ENCODE measurements at places on chromosomes 4 and X.

DNA sequence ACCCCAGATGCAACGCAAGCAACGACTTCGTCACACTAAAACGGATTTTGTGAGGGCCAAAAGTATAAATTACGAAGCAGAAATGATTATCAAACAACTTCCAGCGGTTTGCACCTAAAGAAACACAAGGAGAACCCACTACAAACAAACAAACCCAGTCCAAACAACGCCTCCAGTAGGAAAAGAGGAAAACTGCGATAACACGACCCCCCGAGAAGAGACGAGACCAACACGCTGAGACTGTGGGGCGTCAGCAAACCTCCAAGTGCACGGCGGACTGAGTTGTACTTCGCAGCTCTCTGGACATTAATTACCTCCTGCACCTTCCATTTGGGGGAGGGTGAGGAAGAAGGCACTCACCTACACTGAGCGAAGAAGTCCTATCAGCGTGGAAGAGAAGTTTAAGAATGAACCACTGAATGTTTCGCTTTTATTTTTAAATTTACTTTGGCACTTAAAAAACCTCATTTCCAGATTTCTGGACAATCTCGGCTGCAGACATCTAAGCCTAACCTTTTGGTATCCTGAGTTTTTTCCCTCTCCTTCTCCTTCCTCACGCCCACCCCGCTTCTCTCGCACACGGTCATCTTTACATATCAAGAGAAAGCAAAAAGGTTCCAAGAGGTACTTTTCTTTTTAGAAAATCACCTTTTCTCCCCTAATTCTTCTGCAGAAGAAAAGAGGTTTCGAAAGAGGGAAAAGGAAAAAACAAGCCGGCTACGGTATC is at the start of gene MAB21L2:
TSS of gene MAB21L2 (plus strand) at position 6 of the 727 bp plus-strand sequence. CDS start 879 bp downstream, outside the sequence.
- no peak for DNase-seq

- no peak for DNase-seq
Observed at GRCh38 chrX:70455366-70456202, 10.9 kb downstream of the DLG3 start.

GRCh38 chr4:147794787-147795413 is 63.0 kb downstream of the ARHGAP10 start:
- no peak for DNase-seq

DNA sequence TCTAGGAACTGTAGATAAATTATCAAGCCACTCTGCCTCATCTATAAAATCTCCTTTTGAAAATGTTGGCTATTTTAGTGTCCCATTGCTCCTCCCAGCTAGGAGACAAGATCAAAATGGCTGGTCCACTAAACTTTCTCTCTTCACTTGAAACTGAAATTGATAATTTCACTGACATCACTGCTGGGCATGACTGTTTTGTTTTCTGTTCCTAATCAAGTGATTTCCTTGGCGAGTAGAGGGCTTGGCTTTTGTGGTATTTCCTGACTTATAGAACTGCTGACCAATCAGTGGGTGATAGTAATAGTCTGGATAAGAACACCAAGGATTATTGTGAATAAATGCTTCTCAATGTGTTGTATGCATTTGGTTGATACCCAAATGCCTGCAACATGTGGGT is 2152.9 kb downstream of the ARAP2 start:
- DNase-seq: no peak

DNA sequence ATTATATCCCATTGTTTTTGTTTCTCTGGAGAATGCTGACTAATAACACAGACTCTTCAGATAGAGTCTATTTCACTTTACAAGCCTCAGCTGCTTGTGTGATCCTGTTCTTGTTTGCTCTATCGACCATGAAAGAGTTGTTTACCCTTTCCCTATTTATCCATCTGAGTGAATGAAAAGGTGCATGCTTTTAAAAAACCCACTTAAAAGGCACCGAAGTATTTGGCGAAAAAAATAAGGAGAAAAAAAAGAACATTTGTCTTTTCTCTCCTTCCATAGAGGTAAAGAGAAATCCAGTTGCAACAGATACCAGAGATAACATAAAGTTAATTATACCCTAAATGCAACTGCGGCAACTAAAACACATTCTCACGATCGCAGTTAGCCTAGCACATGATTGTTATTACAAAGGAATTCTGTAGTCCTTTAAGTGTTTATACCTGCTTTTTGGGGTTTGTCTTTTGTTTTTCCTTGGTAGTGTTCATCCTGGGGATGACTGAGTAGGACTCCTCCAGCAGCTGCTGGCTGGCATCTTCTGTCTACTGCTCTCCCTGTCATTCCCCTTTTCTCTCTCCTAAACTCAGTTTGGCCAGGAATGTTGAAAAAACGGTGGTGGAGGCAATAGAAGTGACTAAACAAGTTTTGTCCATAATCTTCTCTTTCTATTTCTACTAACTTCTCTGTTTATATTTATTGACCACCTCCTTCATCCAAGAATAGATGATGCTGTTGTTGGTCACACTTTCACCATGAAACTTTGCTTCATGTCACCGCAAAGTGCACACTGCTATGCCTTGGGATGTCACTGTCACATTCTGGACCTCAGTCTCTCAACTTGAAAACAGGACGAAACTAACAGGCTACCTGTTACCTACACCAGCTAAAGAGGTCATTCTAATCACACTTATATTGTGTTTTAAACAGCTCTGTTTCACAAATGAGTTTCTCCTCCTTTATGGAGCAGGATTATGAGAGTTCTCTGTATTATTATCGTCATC is 41.9 kb upstream of the FRAS1 start:
- no peak for DNase-seq

DNA sequence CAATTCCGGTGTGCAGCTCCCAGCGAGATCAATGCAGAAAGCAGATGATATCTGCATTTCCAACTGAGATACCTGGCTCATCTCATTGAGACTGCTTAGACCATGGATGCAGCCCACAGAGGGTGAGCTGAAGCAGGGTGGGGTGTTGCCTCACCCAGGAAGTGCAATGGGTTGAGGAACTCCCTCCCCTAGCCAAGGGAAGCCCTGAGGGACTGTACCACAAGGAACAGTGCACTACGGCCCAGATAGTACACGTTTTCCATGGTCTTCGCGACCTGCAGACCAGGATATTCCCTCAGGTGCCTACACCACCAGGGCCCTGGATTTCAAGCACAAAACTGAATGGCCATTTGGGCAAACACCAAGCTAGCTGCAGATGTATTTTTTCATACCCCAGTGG is 150.0 kb downstream of the TET2 start:
- no peak for DNase-seq

DNA sequence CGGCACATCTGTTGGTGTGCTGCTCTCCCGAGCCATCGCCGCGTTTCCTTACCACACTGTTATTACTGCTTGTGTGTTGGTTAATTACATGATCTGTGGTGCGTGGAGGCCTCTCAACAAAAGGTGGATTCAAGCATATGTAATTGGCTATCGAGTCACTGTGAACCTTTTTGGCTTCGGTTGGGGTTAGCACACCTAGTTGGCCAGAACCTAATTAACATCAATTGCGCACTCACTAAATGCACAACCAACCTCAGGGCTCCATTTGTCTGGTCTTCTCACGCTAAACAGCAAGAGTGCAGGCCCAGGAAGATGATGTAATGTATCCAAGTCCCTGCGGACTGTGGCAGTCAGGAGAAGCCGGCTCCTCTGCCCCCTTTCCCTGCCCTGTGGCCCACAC is 17.4 kb downstream of the ENPP6 start:
- no peak for DNase-seq

DNA sequence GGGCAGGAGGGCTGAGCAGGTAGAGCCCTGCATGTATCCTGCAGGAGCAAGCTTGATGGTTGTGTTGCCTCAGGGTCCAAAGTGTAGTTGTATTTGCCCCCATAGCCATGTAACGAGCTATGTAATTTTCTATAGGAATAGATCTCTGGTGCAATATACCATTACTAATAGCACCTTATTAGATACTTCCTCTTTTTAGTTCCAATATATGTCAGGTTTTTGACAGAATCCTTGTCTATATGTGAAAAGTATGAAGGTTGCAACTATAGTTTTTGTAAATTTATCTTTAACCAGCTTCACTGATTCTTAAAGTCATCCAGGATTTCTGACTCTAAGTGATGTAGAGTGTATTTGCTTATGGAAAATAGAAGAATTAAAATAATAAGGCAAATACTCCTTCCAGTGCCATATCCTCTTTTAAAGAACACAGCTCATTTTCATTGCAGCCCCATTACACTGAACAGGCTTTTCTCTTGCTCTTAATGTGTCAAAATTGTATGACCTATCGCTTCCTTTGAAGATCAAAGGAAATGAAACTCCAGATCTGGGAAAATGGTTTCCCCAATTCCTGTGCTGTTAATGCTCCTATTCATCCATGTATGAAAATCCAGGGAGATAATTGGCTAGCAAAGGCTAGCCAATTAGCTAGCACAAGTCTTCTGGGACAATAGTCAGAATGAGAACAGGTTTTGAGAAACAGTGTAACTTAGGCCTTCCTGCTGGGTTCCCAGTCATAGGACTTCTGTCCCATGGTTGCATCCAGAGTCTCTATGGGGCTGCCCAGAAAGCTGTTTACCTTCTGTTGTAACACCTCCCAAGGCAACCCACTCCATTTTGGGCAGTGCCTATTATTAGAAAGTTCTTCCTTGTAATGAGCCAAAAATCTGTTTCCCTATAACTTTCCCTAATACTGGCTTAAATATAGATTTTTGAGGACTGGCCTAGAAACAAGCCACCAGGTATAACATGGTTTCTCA is 90.6 kb downstream of the TSPAN7 start:
- no peak for DNase-seq

DNA sequence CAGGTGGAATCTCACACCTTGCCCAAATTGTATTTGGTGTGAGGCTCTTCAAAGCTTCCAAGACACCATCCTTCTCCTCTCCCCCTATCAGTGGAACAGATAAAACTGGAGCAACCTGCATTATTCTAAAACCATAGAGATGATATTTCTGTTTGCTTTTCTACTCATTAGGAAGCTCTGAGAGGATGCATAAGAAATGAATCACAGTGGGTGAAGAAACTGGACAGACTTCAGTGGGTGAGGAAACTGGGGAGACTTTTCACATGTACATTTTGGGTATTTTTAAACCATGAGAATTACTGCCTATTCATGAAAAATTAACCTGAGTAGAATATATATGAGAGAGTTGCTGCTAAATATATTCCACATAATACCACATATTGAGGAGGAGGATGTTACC is 16.4 kb downstream of the HAND2 start:
- no peak for DNase-seq

GRCh38 chr4:163959932-163960331 is 465.4 kb downstream of the TMA16 start:
- no peak for DNase-seq

DNA sequence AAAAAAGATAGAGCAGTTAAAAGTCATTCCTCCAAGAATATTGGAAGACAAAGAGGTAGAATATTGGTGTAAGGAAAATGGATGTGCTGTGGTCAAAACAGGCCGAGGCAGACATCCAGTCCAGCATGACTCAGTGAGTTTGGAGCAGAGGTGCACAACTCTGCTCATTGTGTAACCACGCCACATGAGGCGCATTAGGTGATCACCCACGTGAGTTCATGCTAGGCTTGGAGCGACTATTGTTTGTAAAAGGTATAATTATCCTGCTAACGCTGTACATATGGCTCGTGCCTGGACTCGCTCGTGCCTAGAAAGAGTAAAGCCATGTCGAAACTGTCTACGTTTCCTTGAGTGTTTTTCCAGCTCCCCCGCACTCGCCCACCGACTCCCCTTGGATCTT is 23.9 kb downstream of the C4orf54 start:
- no peak for DNase-seq

- peak; percentile 85 for DNase-seq
Observed at GRCh38 chr4:128060699-128061565, at the start of gene LARP1B. TSS of gene LARP1B (plus strand) at chr4:128061312. CDS start at chr4:128074952, 13,640 bp downstream.

DNA sequence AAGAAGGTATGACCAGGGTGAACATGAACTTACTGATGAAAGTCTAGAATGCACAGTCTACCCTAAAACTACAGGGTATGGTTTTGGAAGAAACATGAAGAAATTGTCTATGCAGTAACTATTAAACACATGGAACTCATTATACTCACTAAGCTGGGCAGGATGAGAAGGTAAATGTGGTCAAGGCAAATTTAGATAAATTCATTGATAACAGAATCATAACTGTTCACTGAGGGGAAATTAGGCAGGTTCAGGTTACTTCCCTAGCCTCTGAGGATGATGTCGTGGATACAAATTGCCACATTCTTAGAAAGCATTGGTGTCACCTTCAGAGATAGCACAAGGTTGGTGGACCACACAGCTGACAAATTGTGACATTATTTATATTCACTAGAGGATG is 40.4 kb upstream of the MID1IP1 start:
- no peak for DNase-seq

GRCh38 chr4:46073778-46074177 is 50.1 kb downstream of the GABRG1 start:
- DNase-seq: no peak

GRCh38 chr4:29966386-29966785 is 753.8 kb upstream of the PCDH7 start:
- DNase-seq: no peak

- DNase-seq: no peak
Observed at GRCh38 chr4:138452826-138453225, 210.7 kb upstream of the SLC7A11 start.

DNA sequence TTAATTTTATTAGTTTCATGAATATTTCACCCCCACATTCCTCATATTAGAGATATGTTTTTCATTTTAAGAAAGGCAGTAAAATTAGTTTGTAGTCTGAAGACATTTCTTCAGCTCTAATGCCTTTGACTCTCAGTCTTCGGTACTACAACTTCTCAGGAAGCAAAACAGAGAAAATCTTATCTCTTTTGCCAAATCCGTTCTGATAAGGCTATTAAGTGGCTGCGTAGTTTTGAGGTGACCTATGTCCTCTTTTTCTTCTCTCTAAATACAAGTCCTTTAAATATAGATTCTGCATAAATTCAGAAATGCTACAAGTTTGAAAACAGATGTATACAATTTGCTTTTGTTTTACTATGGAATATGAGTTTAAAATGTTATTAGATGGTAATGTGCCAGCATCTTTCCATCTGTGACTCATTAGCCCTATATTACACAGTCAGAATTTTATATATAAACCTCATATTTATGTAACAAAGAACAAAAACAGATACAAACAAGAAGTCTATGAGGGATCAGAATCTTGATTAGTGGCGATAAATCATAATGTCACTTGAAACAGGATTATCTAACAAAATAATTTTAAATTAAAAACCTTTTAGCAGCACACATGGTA is 181.2 kb upstream of the ETNPPL start:
- no peak for DNase-seq

Data from activated CD8-positive, alpha-beta memory T cell treated with anti-CD3 and anti-CD28 coated beads for 1 hour (primary cell).